ENCODE measurements at places on chromosomes 4 and X. TPM values are rescaled to one million over a fixed set of nuclear protein-coding genes. Genes with fewer than 3 reads are reported as not detected.

Gene CNGA1
- not detected for total RNA-seq

Gene NLGN3
- 3.6 TPM for total RNA-seq

Gene ZNF732
- 0.36 TPM for total RNA-seq

Gene RAB33A
- not detected for total RNA-seq

Gene KCNE5
- not detected for total RNA-seq

- H3K36me3 ChIP-seq, result no peaks in the 10 kb centered on the region
- DNase-seq, result no peak
- no peaks in the 10 kb centered on the region for H3K27me3 ChIP-seq
- no peak overlapping the region for H3K4me3 ChIP-seq
- peaks cover 4% of the 10 kb centered on the region for H3K4me1 ChIP-seq
Measured at GRCh38 chrX:139905743-139906142, 27.1 kb downstream of the ATP11C start.

- H3K27me3 ChIP-seq, result no peaks in the 10 kb centered on the region
- no peaks in the 10 kb centered on the region for H3K36me3 ChIP-seq
- no peaks in the 10 kb centered on the region for H3K4me1 ChIP-seq
- no peak overlapping the region for H3K27ac ChIP-seq
- H3K4me3 ChIP-seq, result no peak overlapping the region
- DNase-seq, result no peak
Measured at GRCh38 chr4:165222651-165222994, 15.3 kb downstream of the KLHL2 start.

DNA sequence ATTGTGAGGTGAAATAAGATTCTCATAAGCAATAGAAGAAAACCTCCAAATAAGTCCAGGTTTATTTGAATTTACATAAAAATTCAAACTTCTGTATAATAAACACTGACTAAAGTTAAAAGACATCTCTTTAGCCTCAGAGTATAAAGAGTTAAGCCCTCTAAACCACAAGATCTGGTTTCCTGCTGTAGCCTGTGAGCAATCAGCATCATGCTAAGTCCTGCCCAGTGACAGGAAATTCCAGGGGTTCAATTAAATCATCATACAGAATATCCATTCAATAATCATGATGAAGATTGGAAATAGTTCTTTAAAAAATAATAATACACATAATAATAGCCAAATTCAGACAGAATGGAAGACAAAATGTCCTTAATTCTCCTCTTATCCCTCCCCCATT lies 139.2 kb upstream of the DGKK start:
- DNase-seq, result no peak
- H3K27me3 ChIP-seq, result no peaks in the 10 kb centered on the region
- H3K27ac ChIP-seq, result no peak overlapping the region
- no peaks in the 10 kb centered on the region for H3K36me3 ChIP-seq

DNA sequence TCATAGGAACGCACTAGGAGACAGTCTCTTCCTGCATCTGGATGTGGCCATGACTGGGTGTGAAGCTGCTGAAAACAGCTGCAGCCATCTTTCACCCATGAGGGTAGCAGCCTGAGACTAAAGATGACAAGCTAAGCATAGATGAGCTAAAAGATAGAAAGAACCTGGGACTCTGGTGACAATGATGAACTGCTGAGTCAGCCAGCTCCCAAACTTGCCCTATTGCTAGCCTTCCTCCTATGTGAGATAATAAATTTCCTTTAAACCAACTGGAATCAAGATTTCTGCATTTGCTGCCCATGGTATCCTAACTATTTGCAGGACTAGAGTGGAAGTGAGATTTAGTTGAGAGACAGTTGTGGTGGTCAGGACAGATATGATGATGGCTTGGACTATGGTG lies 21.0 kb upstream of the PI4K2B start:
- no peak overlapping the region for H3K4me3 ChIP-seq
- H3K27me3 ChIP-seq, result no peaks in the 10 kb centered on the region
- H3K4me1 ChIP-seq, result no peaks in the 10 kb centered on the region
- no peak overlapping the region for H3K27ac ChIP-seq
- H3K36me3 ChIP-seq, result no peaks in the 10 kb centered on the region
- DNase-seq, result no peak

DNA sequence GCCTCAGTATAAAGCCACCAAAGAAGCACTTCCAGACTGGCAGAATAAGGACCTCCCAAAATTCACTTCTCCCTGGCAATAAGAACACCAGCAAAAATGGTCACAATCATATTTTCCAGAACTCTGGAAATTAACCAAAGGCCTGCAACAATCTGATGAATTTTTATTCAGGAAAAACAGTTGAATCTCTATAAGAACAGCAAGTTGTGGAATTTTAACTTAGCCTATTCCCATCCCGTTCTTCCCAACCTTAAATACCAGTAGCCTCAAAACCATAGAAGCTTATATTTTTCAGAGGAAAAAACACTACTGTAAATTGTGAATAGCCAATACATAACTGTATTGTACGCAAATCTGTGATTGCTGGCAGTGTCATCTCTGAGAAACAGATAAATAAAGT lies 67.9 kb downstream of the COL25A1 start:
- H3K27ac ChIP-seq, result no peak overlapping the region
- DNase-seq, result no peak
- H3K4me1 ChIP-seq, result no peaks in the 10 kb centered on the region
- H3K27me3 ChIP-seq, result no peaks in the 10 kb centered on the region

DNA sequence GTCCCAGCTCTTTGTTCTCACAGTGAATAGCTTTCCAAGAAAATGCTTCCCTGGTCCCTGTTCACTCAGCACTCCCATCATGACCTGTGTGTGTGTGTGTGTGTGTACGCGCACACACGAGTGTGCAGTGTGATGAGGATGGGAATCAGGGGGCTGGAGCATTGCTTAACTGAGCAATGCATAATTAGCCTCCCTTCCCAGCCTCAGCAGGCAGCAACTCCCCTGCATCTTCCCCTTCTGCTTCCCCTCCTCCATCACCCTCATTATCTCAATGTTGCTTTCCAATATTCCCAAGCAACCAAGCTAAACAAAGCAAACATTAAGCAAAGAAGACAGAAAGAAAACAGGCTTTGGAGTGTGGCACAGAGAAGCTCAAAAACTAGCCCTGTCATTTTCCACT lies 137.0 kb downstream of the RBM47 start:
- no peak overlapping the region for H3K27ac ChIP-seq
- H3K4me1 ChIP-seq, result no peaks in the 10 kb centered on the region
- no peaks in the 10 kb centered on the region for H3K36me3 ChIP-seq
- DNase-seq, result no peak

DNA sequence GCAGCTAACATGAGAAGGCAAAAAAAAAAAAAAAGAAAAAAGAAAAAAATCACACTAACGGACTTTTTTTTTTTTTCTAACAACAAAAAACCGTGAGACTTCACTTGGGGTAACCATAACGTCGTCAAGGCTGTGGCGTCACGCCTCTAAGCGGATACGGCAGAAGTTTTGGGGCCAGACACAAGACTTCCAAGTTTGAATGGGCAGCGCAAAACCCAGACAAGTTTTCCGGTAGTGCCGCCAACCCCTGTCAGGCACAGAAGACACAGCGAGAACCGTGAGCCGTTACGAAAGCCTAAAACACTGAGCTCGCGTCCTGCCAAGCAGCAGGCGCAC lies 556 bp upstream of the SMARCA5 start:
- H3K4me3 ChIP-seq, result peak overlapping the region; percentile 81
- peaks cover 34% of the 10 kb centered on the region for H3K4me1 ChIP-seq
- H3K36me3 ChIP-seq, result peaks cover 7% of the 10 kb centered on the region
- peak overlapping the region; percentile 99 for H3K27ac ChIP-seq
- no peaks in the 10 kb centered on the region for H3K27me3 ChIP-seq
- no peak for DNase-seq

DNA sequence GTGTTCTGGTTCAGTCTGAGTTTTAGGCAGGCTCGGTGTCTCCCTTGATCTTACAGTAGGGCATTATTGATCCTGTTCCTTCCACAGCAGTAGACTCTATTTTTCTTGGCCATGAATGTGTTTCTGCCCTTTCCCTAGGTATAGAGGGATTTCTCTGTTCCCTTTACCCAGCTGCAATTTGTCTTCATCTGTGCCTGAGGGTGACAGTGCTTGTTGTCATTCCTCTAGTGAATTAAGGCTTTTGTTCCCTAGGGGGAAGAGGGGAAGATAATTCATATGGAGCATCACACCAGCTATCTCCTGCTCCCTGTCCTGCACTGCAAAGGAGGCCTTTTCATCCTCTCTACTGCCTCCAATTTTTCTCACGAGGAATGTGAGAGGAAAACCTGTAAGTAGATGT lies 39.7 kb upstream of the CXorf51A start:
- no peak overlapping the region for H3K4me3 ChIP-seq
- H3K36me3 ChIP-seq, result no peaks in the 10 kb centered on the region
- H3K27ac ChIP-seq, result no peak overlapping the region
- DNase-seq, result no peak

GRCh38 chr4:8377103-8378075 lies 63.1 kb downstream of the ACOX3 start:
- DNase-seq, result peak; percentile 53
- H3K27me3 ChIP-seq, result no peaks in the 10 kb centered on the region
- H3K4me3 ChIP-seq, result no peak overlapping the region
- no peaks in the 10 kb centered on the region for H3K36me3 ChIP-seq

DNA sequence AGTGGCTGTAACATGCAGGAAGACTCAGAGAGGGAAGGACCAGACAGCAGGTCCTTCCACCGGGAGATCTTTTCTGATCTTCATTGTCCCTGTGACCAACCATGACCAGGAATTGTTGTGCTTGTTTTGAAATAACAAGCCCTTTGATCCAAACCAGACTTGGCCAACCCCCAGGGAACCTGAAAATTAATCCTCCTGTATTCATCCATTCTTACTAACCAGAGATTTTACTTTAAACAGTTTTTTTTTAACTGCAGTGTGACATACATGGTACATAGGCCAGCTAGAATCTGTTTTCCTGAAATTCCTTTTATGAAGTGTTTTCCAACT lies 4.0 kb downstream of the WFS1 start:
- H3K27ac ChIP-seq, result peak overlapping the region; percentile 93
- no peaks in the 10 kb centered on the region for H3K4me1 ChIP-seq
- DNase-seq, result no peak
- peaks cover 12% of the 10 kb centered on the region for H3K36me3 ChIP-seq
- no peak overlapping the region for H3K4me3 ChIP-seq

DNA sequence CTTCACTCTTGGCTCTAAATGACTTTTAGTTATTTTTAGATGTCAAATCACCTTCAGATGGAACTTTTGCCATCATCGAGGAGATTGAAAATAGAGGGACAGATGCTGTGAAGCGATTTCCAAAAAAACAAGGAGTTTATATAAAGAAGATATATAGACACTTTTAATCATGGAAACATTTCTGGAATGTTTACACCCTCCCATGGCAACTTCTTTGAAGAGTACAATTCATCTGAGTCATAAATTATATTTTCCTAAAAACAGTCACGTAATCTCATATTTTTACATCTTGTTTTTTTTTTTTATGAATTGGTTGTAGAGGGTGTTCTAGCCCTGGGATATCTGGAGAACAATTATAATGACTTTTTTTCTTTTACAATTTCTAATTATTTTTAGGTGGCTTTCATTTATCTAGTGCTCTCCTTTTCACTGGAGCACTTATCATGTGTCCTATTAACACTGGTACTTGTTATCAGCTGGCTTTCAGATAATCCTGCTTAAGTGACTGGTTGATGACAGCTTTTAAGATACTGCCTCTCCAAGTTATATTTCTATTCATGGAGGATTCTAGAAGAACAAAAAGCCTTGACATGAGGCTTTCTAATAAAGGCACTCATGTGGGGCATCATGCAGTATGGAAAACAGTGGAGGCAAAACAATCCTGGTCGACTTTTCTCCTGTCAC lies 24.9 kb downstream of the PCDH7 start:
- no peaks in the 10 kb centered on the region for H3K27me3 ChIP-seq
- H3K27ac ChIP-seq, result peak overlapping the region; percentile 50
- no peak overlapping the region for H3K4me3 ChIP-seq
- peaks cover 50% of the 10 kb centered on the region for H3K4me1 ChIP-seq

DNA sequence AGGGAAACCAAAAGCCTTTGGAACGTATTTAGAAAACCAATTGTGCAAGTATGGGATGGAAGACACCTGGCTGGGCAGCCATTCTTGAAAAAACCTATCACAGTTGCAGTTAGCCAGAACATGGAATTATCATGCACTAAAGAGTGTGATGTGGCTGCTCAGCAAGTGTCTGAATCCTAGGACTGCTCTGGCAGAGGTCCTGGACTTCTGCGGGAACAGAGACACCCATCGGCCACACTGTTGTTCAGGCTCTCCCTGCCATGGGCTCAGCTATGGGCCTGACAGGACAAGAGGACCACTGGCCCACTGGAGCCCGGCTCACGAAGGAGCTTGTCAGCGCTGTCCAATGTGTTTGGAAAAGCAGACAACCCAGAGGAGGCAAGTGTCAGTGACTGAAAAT lies 115.7 kb upstream of the GPC4 start:
- no peak overlapping the region for H3K27ac ChIP-seq
- no peak overlapping the region for H3K4me3 ChIP-seq
- H3K4me1 ChIP-seq, result no peaks in the 10 kb centered on the region
- no peak for DNase-seq

- no peak overlapping the region for H3K27ac ChIP-seq
- H3K36me3 ChIP-seq, result no peaks in the 10 kb centered on the region
- no peak overlapping the region for H3K4me3 ChIP-seq
- H3K4me1 ChIP-seq, result no peaks in the 10 kb centered on the region
- no peaks in the 10 kb centered on the region for H3K27me3 ChIP-seq
Measured at GRCh38 chr4:184506527-184507121, 32.3 kb upstream of the IRF2 start.

DNA sequence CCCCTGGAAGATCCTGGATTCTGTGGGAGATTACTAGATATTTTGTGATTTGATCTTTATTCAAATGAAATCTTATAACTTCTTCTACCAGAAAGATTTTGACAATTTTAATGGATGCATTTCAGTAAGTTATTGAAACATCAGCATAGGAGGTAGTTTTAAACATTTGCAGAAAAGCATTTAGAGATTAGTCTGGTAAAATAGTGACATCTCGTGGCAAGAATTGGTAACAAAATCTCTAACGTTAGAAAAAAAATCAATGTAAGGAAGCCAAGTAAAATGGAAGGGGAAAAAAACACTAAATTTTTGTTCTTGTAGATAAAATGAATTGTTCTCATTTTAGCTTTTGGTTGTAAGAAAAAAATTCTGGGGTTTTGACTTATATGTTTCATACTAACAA lies 73.3 kb downstream of the TASL start:
- DNase-seq, result no peak
- no peak overlapping the region for H3K27ac ChIP-seq
- H3K27me3 ChIP-seq, result no peaks in the 10 kb centered on the region
- H3K4me1 ChIP-seq, result no peaks in the 10 kb centered on the region
- no peak overlapping the region for H3K4me3 ChIP-seq
- H3K36me3 ChIP-seq, result no peaks in the 10 kb centered on the region

DNA sequence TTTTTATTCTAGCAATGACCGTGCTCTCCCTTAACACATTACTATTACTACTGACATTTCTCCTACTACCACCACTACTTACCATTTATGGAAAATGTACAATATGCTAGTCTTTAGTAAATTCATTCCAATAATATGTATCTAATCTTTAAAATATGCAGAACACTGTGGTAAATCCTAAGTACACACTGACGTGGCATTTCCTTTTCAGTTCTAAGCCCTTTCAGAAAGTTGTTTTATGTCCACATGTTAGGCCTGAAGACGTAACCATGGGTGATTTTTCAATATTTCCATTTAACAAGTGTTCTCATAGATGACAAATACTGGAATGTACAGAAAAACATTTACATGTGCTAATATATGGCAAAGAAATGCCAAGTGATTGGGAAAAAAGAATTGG lies 268.6 kb upstream of the SLIT2 start:
- H3K36me3 ChIP-seq, result no peaks in the 10 kb centered on the region
- no peaks in the 10 kb centered on the region for H3K27me3 ChIP-seq
- no peak overlapping the region for H3K4me3 ChIP-seq
- H3K27ac ChIP-seq, result no peak overlapping the region
- no peak for DNase-seq

GRCh38 chr4:168071304-168071703 lies 21.0 kb upstream of the ANXA10 start:
- no peaks in the 10 kb centered on the region for H3K4me1 ChIP-seq
- no peak overlapping the region for H3K27ac ChIP-seq
- no peaks in the 10 kb centered on the region for H3K27me3 ChIP-seq
- DNase-seq, result no peak

Data from sigmoid colon (tissue), 7 donors.